PC-3 (cell line): ENCODE measurements at places on chromosomes 16 and 17.

DNA sequence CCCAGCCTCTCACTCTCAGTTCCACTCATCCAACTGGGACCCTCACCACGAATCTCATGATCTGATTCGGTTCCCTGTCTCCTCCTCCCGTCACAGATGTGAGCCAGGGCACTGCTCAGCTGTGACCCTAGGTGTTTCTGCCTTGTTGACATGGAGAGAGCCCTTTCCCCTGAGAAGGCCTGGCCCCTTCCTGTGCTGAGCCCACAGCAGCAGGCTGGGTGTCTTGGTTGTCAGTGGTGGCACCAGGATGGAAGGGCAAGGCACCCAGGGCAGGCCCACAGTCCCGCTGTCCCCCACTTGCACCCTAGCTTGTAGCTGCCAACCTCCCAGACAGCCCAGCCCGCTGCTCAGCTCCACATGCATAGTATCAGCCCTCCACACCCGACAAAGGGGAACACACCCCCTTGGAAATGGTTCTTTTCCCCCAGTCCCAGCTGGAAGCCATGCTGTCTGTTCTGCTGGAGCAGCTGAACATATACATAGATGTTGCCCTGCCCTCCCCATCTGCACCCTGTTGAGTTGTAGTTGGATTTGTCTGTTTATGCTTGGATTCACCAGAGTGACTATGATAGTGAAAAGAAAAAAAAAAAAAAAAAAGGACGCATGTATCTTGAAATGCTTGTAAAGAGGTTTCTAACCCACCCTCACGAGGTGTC lies 26.6 kb downstream of the STH start:
- no peak for DNase-seq

DNA sequence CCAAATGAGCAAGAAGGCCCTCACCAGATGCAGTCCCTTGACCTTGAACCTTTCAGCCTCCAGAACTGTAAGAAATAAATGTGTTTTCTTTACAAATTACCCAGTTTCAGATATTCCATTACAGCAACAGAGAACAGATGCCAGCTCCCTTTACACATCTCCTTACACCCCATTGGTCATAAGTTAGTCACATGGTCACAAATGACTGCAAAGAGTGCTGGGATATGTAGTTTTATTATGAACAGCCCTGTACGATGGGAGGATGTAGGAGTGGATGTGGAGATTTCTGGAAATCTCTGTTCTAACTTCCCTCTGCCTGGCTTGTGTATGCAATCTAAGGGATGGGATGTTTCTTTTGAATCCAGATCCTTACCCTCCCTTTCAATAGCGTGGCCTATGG lies 13.3 kb upstream of the RPL38 start:
- DNase-seq: peak; percentile 50

DNA sequence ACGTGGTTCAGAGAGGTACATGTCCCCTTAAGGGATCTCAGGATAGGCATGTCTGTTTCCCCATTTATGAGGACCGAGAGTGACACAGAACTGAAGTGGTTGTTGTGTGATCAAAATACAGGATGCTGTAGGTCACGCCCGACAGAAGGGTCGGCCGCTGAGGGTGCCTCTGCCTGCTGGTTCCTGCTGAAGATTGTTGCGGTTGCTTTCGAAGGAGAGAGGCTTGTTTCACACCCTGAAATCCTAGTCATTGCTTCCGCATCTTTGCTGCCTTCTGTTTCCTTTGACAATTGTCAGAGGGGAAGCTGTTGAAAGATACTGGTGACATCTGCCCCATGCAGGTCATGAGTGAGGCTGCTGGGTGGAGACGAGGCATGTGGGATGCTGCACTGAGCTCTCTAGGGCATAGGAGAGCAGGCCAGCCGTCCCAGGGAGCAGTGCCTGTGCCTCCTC lies 3.8 kb upstream of the NAT9 start:
- DNase-seq: no peak

DNA sequence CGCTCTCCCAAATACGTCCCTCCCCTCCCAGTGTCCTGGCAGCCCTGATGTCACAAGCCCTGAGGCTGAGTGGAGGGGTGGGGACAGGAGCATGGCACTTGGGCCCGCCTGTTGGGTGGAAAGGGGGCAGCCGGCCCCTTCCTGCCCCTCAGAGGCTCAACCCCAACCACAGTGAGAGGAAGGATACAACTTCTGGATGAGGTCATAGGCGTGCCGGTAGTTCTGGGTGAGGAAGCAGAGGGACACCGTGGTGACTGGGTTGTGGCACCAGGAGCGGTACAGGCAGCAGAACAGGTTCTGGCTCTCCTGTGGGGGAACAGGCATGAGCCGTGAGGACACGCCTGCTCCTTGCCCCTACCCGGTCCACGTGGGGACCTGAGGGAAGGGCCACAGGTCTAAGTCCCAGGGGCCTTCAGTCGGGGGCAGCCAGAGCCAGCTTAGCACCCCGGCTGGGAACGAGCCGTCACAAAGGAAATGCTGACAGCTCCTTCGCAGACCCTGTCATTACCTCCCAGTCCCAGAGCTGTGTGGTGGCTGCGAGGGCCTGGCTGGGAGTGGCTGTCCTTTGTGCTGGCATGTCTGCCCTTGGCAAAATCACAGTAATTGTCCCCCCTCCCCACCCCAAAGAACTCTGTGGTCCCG lies 11.2 kb upstream of the MTSS2 start:
- peak; percentile 67 for DNase-seq

DNA sequence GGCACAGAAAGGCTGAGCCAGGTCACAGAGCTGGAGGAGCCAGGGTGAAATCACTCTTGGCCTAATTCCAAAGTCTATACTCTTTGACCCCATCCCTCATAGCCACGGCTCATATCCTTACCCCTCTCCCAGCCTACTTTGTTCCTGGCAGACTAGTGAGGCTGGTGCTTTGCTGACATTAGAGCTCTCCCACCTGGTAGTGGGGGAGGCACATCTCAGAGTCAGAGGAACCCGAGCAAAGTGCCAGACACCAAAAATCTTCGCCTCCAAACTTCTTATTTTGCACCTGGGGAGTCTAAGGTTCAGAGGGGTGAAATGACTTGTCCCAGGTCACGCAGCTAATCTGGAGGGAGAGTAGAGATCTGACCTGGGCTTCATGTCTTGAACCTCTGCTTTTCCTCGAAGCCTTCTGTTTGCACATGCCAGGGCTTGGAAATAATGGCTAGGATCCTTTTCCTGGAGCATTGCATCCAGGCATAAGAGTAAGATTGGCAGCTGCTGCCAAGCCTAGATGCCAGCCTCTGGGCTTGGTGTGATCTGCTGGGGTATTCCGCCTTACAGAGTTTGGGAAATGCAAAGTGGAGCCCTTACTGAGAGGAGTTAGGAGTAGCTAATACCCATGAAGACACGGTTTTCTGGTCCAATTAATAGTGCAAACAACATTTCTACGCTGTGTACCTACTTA lies 126.9 kb downstream of the SPACA3 start:
- DNase-seq: no peak

GRCh38 chr17:75487351-75488070 lies 27.8 kb downstream of the CASKIN2 start:
- no peak for DNase-seq

- no peak for DNase-seq
Measured at GRCh38 chr17:18949566-18949965, 2.4 kb upstream of the SLC5A10 start.

- no peak for DNase-seq
Measured at GRCh38 chr16:28913946-28914724, 10.9 kb downstream of the RABEP2 start.

GRCh38 chr16:15961571-15962090 lies 12.2 kb downstream of the ABCC1 start:
- DNase-seq: no peak

GRCh38 chr17:2343421-2343820 lies 6.1 kb downstream of the SGSM2 start:
- peak; percentile 72 for DNase-seq

GRCh38 chr17:67503184-67503583 lies 126.1 kb downstream of the PITPNC1 start:
- peak; percentile 99 for DNase-seq
